ENCODE measurements at places on chromosomes 2 and 18.
A peak's percentile ranks its signal among the peaks of the same experiment; 100 is the strongest.

- DNase-seq: no peak
Measured at GRCh38 chr2:179817181-179817841, 44.1 kb downstream of the ZNF385B start.

GRCh38 chr2:41694536-41695049 is 353.2 kb upstream of the PKDCC start:
- DNase-seq: no peak

DNA sequence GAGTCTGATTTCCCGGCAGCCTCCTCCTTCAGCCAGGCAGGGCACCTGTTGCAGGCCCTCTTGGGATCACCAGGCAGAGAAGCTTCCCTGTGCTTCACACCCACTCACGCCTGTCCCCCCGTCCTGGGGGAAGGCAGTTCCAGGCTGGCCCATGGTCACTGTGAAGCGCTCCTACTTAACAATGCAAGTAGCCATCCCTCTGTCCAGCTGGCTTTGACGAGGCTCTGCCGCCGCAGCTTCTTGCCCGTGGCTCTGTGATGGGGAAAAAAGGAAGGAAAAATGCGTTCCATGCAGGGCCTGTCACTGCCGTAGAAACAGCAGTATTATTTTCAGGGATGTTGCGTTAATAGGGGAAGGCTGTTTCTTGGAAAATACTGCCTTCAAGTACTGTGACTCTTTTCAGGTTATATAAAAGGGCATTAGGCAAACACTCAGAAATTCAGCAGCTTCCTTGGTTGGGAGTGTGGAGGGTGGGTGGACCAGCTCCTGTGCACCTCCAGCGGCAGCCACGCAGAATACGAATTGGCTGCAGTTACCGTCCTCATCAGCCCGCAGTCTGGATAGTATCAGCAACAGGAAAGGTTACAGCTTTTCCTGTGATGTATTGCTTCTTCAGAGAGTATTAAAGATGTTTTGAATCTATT is 232.3 kb downstream of the KLHL29 start:
- DNase-seq: no peak

- DNase-seq: no peak
Measured at GRCh38 chr2:85396531-85397470, 13.4 kb downstream of the CAPG start.

DNA sequence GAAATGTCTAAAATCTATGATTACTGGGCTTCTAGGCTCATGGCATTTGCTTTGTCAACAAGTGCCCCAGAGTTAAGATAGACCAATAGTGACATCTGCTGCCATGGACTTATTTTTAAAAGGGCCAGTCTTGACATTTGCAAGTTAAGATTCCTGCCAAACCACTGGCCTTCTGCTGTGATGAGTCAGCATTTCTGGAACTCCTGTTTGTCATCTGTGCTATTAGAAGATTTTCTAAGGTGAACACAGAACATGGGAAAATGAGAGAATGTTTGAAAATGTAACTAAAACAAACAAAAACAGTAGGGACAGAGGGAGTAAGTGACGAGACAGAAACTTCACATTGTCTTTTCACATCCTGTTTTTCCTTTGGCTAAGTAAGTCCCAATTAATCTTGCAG is 93.7 kb upstream of the WDR75 start:
- peak; percentile 14 for DNase-seq

All from CMK (cell line).